ENCODE measurements at places on chromosomes 1 and 21.
A peak's percentile ranks its signal among the peaks of the same experiment; 100 is the strongest.

- no peak for DNase-seq
These were observed 684 bp downstream of the ZBTB8B start for GRCh38 chr1:32465578-32465933.

GRCh38 chr1:218633238-218633988, 288.3 kb downstream of the TGFB2 start:
- no peak for DNase-seq

DNA sequence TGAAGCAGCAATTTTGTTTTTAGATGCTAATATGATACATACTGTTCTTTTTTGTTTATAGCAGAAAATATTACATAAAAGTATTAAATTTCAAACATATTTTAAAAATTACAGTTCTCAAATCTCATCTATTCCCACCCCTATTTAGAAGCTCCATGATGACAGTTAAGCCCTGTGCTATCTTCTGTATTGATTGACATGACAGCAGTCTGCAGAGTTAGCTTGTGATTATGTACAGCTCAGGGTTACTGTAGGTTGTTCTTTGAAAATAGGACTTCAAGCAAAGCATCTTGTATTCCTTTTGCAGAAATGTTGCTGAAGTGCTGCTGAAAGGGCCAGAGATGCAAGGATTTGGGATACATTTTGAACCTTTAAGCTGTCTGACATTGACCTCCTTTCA, 8.2 kb downstream of the GPSM2 start:
- no peak for DNase-seq

DNA sequence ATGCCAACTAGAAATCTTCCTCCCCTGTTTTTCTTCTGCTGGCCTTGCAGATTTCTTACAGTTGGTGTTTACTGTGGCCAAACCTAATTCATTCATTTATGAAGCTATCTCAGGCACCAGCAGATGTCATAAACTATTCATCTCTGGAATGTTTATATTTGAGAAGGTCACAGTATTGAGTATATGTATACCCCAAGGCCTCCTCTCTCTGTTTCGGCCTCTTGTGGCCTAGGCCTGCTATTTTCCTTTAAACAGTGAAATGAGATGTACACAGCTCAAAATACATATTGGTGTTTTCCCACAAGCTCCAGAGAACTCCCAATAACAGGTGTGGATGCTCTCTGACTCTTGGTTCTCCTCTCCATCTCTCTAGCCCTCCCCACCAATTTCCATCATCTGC, 520.7 kb upstream of the CAMK1G start:
- DNase-seq = no peak

DNA sequence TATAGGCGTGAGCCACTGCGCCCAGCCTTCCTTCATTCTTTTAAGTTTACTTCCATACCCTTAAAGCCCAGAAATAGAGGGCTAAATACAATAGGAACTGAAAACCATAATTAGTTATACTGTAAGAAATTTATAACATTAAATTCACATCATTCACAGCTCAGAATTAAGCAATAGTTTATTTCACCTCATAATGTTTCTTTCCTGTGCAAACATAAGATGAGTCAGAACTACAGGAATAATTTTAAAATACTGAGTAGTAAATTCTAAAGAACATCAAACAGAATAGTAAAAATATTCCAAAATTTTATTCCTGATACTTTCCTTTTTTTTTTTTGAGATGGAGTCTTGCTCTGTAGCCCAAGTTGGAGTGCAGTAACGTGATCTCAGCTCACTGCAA, 24.1 kb downstream of the POGZ start:
- DNase-seq = no peak

- DNase-seq = peak; percentile 35
These were observed 10.7 kb downstream of the CLCNKA start for GRCh38 chr1:16032388-16033102.

GRCh38 chr1:200512191-200512590, 102.4 kb upstream of the ZNF281 start:
- peak; percentile 21 for DNase-seq

DNA sequence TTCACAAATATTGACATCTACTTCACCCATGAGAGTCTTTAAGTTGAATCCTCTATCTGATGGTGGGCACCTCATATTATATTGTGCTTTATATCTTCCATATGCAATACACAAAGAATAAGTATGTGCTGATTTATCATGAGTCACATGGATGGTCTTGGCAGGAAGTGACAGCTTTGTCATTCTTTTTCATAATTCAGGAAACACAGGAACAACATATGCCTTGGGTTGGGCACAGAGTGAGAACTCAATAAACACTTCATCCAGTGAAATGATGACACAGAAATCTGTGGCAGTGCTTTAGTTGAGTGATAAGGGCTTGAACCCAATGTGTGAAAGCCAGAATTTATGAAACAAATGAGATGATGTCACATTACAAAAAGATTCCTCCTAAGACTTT, 41.2 kb downstream of the GADD45A start:
- DNase-seq = no peak

DNA sequence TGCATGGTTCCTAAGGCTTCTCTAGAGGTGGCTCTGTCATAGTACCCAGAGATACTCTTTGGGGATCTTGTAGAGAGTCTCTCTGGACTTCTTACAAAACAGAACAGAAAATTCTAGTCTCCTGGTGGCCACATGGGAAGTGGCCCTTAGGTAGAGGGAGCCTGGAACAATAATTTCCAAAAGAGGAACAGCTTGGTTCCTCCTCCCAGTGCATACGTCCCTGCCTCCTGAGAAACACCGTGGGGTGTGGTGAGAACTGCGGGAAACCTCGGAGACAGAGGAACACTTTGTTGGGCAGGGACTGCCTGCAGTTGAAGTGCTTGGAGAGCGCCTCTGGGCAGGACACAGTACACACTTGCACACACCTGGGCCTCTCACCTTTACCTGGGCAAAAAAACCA, 38.8 kb upstream of the EPHA8 start:
- DNase-seq = no peak

GRCh38 chr1:9429342-9429711, 109.9 kb upstream of the SLC25A33 start:
- no peak for DNase-seq

DNA sequence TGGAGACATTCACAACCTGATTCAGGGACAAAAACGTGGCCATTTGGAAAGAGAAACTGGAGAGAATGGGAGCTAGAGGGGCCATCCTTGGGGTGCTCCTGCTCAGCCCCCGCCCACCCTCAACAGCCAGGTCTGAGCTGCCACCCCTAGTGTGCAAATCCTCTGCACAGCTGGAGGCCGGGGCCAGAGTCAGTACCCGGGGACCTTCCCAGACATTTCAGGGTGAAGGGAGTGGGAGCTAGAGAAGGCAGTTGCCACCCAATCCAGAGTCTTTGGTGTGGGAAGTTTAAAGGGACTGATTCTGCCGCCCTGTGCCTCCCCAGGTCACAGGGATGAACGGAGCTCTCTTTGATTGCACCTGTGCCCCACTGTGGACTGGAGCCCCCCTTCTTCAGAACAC, 397.4 kb downstream of the MATN1 start:
- no peak for DNase-seq

- no peak for DNase-seq
These were observed 294.0 kb upstream of the C1orf87 start for GRCh38 chr1:60367532-60367931.

DNA sequence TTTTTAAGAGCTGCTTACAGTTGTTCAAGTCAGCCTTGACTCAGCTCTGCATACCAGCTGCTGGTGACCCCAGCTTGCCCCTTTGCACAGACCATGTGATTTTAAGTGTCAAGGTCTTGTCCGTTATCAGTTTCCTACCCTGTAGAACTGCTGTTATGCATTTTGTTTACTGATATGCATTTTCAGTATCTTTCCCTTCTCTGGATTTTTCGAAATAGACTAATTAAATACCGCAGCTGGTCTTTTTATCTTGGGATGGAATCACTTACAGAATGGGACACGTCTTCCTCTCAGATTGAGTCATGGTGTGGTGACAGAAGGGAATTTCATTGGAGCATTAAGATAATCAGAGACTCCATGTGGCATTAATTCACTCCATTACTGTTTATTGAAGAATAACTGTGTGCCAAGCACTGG, 145.6 kb downstream of the FMN2 start:
- DNase-seq = peak; percentile 61
